ENCODE measurements at places on chromosomes 7 and 10. TPM values are rescaled to one million over a fixed set of nuclear protein-coding genes. Genes with fewer than 3 reads are reported as not detected.

GRCh38 chr7:104643587-104644217 lies 315.3 kb downstream of the LHFPL3 start:
- H3K27me3 ChIP-seq, result no peaks in the 10 kb centered on the region
- H3K36me3 ChIP-seq, result no peaks in the 10 kb centered on the region
- no peak overlapping the region for H3K4me3 ChIP-seq

- DNase-seq, result no peak
- H3K4me3 ChIP-seq, result no peak overlapping the region
- no peaks in the 10 kb centered on the region for H3K27me3 ChIP-seq
- H3K4me1 ChIP-seq, result no peaks in the 10 kb centered on the region
- H3K27ac ChIP-seq, result no peak overlapping the region
These were observed 674.3 kb downstream of the INHBA start for GRCh38 chr7:41028580-41028979.

DNA sequence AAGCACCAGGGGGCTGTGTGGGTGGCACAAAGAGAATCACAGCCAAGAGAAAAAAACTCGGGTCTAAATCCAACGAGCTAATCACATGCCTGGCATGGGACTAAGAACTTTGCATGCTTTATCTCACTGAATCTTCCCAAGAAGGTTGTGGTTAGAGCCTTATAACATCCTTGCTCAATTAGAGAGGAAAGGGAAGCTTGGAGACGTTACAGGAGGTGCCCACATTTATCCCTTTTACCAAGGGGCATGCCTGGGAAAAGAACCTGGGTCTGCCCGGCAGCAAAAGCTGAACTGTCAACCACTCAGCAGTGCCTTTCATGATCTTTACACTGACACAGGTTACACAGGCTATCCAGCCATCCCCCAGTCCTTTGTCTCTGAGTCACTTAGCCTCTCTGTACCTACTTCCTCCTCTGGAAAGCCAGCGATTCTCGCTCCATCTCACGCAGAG lies 190.1 kb downstream of the PRPF18 start:
- H3K4me3 ChIP-seq, result no peak overlapping the region
- no peaks in the 10 kb centered on the region for H3K36me3 ChIP-seq
- H3K27me3 ChIP-seq, result no peaks in the 10 kb centered on the region
- H3K27ac ChIP-seq, result no peak overlapping the region

- no peak for DNase-seq
- peaks cover 15% of the 10 kb centered on the region for H3K4me1 ChIP-seq
- H3K36me3 ChIP-seq, result no peaks in the 10 kb centered on the region
- H3K4me3 ChIP-seq, result no peak overlapping the region
- no peaks in the 10 kb centered on the region for H3K27me3 ChIP-seq
- no peak overlapping the region for H3K27ac ChIP-seq
These were observed 85.6 kb upstream of the CAPZA2 start for GRCh38 chr7:116776610-116777289.

- no peaks in the 10 kb centered on the region for H3K27me3 ChIP-seq
- H3K36me3 ChIP-seq, result no peaks in the 10 kb centered on the region
- H3K27ac ChIP-seq, result no peak overlapping the region
- peaks cover 18% of the 10 kb centered on the region for H3K4me1 ChIP-seq
- DNase-seq, result peak; percentile 51
These were observed 557 bp downstream of the CYTH3 start for GRCh38 chr7:6271694-6272440.

The MTG1 gene
- 31.2 TPM for total RNA-seq

The ADAMTS14 gene
- total RNA-seq, result 0.93 TPM

The ZNF804B gene
- total RNA-seq, result not detected
